ENCODE measurements at places on chromosomes 11 and 22.

DNA sequence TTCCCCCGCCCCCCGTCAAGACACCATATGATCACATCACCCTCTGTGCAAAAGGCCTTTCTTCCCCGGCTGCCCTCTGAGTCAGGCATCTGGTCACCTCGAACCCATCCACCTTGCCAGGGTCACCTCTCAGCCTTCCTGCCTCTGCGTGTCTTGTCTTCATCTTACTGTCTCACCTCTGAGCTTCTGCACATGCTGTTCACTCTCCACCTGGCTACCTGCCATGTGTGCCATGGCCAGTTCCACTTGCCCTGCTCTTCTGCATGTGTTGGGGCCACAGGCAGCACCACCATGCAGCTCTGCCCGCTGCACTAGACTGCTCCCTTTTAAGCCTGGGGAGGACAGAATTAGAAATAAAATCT, 9.8 kb downstream of the ZNF74 start:
- DNase-seq: no peak

GRCh38 chr11:88979641-88980040, 86.1 kb downstream of the GRM5 start:
- DNase-seq: no peak

DNA sequence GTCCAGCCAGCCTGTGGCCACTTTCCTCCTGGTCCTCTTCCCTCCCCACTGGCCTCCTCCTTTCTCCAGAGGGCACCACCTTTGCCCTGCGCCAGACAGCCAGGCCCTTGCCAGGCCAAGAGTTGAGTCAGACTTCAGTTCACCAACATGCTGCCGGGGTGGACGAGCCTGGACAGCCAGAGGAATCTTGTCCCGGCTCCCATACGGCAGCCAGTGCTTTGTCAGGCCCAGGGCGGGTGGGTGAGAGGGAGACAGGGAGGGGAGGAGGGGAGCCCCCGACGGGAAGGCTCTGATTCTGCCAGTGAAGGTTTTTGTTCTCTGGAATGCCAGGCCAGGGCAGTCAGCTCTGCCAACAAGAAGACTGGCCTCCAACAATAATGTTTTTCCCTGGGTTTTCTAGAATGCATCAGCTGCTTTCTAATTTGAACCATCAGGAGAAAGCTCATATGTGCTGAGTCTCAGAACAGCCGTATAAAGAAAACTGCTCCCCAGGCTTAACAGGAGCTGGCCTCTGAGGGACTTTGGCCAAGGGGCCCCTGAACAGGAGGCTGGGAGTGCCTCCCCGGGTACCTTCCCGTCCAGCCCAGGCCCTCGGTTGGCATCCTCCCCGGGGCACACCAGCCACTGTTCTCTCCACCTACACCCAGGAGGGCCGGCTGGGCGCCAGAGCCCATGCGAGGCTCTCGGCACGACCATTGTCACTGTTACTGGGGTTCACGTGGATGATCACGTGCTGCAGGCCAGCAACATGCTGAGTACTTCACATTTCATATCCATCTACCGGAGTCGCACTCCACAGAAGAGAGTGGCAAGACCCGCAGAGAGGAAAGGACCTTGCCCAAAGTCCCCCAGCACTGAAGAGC, 28.6 kb downstream of the LIF start:
- DNase-seq: no peak

DNA sequence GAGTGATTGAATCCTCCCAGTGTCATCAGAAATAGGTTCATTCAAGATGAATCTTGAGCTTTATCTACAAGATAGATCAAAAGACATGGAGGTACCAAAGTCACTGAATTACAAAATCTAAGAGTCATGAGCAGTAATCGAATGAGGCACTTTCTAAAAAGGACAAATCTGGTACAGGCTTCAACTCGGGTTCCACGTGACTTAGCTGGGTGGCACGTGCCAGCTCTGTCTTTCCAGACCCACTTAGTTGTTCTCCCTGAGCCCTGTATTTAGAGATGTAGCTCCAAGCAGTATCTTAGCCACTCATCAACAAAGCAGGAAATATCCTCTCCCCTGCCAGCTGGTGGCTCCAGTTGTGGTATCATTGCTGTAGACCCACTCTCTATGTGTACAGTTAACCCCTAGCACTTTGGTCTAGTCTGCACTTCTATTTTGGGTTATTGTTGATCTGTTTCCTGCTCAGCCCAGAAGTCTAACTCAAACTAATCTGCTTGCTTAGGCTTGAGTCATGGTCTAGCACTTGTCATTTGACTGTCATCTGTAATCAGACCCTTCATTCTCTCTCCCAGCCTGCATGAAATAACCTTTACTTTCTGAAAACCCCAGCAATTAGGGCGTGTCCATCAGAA, 528.7 kb downstream of the ETS1 start:
- DNase-seq: no peak

DNA sequence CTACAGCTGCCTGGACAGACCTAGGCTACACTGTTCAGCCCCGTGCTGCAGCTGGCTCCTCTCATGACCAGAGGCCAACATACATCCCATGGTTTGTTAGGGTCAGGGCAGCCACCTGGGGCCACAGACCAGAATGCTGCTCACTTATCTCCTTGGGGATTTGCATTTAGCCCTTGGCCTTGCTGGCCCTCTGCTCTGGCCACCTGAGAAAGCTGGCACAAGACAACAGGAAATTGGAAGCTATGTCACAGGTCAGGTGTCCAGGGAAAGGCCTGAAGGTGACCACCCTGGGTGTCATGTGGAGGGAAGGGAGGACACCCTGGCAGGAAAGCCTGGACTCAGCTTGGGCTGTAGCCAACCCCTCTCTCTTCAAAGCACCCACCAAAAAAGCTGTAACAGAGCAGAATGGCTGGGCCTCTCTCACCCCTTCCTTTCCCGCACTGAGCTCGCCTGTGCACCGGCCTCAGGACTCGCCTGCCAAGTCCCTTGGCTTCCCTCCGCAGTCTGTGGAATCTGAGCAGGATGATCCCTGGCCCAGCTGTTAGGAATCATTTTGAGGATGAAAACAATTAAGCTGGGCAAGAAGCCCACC, 86.3 kb downstream of the SNX19 start:
- no peak for DNase-seq
